ENCODE measurements at places on chromosomes 2 and 18. TPM values are rescaled to one million over a fixed set of nuclear protein-coding genes. Genes with fewer than 3 reads are reported as not detected.

CHRND gene
- not detected for total RNA-seq

FMNL2 gene
- total RNA-seq: 47.8 TPM

UGT1A9 gene
- not detected for total RNA-seq

HOXD9 gene
- total RNA-seq: not detected

SPATA3 gene
- not detected for total RNA-seq

All from hair follicular keratinocyte (primary cell).